Activated B cell treated with CpG ODN at 0.5 μM for 24 hours (primary cell): ENCODE measurements at places on chromosomes 2 and 18. TPM values are rescaled to one million over a fixed set of nuclear protein-coding genes. Genes with fewer than 3 reads are reported as not detected.

DNA sequence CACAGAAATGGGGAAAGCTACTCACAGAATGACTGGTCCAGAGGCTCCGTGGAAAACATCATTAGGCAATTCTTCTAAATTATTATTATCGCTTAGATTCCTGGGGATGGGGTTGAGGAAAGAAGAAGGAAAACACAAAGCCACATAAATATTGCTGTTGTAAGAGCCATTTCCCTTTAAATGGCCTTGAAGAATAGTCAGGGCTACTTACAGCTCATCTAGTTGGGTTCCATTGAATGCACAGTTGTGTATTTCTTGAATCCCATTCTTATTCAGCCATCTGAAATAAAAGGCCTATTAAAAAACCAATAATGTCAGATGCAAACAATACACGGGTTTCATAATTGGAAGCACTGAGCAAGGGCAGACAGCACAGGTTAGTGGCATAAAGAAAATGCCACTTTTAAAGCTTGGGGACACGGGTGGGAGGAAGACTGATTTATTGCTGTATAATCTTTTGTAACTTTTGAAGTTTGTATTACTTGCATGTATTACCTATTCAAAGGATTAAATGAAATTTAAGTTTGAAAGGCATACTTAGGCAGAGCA lies 171.4 kb downstream of the FSHR start:
- peaks cover 3% of the 10 kb centered on the region for H3K4me1 ChIP-seq
- H3K4me3 ChIP-seq = no peak overlapping the region
- H3K27ac ChIP-seq = no peak overlapping the region
- no peaks in the 10 kb centered on the region for H3K36me3 ChIP-seq
- H3K27me3 ChIP-seq = no peaks in the 10 kb centered on the region

RTP5 gene
- 0.12 TPM in 1 of 2 replicates, not detected in the other for total RNA-seq

- H3K27ac ChIP-seq = no peak overlapping the region
- no peaks in the 10 kb centered on the region for H3K4me1 ChIP-seq
- H3K27me3 ChIP-seq = peaks cover 11% of the 10 kb centered on the region
- H3K36me3 ChIP-seq = no peaks in the 10 kb centered on the region
- H3K4me3 ChIP-seq = no peak overlapping the region
These were observed 175.6 kb upstream of the HS6ST1 start for GRCh38 chr2:128494307-128494639.

DNA sequence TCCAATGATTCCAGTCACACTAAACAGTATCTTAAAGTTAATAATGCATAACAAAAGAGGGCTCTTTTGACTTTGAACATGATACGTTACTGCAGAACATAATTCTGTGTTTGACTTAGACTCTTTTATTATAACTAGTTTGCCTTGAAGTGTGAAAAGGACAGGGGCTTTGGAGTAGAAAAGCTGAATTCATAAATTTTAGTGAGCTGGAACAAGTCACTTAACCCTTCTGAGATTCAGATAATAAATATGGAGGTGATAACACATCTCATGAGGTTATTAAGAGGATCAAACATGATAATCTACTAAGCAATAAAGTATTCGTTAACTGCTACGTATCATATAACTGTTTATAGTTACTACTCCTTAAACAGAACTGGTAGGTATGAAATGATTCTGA lies 44.7 kb upstream of the FLACC1 start:
- no peaks in the 10 kb centered on the region for H3K27me3 ChIP-seq
- no peak for DNase-seq
- no peak overlapping the region for H3K4me3 ChIP-seq
- H3K27ac ChIP-seq = no peak overlapping the region
- H3K36me3 ChIP-seq = peaks cover 52% of the 10 kb centered on the region

DNA sequence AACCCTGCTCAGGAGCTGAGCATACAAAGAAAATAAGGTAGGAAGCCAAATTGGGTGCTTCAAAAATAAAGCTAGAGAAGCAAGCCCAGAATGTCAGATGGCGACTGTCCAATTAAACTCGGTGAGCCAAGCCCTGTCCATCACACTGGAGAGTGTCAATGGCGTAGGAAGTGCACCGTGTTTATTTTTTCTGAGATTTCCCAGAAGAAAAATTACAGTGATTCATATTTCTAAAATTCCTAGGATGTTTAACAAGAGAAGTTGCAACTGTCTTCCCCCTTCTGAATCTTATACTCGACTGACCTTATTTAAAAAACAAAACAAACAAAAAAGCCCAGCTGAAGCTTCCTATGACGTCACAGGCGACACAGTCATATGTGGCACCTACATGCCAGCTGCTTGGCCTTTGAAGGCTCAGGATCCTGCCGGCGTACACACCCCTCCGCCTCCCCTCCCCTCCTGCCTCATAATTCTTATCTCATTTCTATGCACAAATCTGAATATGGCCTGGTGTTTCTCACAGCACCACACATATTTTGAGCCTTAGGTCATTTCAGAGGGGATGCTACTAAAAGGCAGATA lies 60.8 kb downstream of the MBP start:
- DNase-seq = no peak
- H3K4me1 ChIP-seq = peaks cover 83% of the 10 kb centered on the region
- H3K36me3 ChIP-seq = peaks cover 53% of the 10 kb centered on the region
- peak overlapping the region; percentile 42 for H3K4me3 ChIP-seq
- no peaks in the 10 kb centered on the region for H3K27me3 ChIP-seq

- no peaks in the 10 kb centered on the region for H3K36me3 ChIP-seq
- H3K27ac ChIP-seq = no peak overlapping the region
- no peak for DNase-seq
- no peaks in the 10 kb centered on the region for H3K4me1 ChIP-seq
These were observed 42.7 kb upstream of the RPL31 start for GRCh38 chr2:100959225-100959880.
